H4 (cell line): ENCODE measurements at places on chromosomes 6 and 20. TPM values are rescaled to one million over a fixed set of nuclear protein-coding genes. Genes with fewer than 3 reads are reported as not detected.

DNA sequence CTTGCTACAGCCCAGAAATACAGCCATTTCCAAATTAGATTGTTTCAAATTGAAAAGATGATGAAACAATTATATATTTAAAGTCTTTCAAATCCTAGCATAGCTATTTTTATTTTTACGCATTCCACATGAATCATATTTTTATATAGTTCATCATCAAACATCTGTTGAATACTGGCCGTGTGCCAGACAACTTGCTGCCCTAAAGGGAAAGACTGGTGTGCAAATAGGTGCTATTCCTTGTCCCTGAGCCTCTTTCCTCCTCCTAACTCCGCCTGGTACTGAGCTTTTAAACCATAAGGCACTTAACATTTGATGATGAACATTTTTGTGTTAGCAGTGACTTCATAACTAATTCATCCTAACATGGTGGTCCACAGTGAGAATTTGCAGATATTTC, 18.7 kb upstream of the PLCG1 start:
- DNase-seq: no peak

The CFB gene
- 1.5 and 4.3 TPM in 2 replicates for total RNA-seq

The SLC4A11 gene
- total RNA-seq: 0.93 TPM in 1 of 2 replicates, not detected in the other

The C20orf204 gene
- 0.08 TPM in 1 of 2 replicates, not detected in the other for total RNA-seq

GRCh38 chr6:57216235-57217101, 5.6 kb downstream of the RAB23 start:
- peak; percentile 69 for DNase-seq

The DCDC2 gene
- total RNA-seq: 0.02 TPM in 1 of 2 replicates, not detected in the other

DNA sequence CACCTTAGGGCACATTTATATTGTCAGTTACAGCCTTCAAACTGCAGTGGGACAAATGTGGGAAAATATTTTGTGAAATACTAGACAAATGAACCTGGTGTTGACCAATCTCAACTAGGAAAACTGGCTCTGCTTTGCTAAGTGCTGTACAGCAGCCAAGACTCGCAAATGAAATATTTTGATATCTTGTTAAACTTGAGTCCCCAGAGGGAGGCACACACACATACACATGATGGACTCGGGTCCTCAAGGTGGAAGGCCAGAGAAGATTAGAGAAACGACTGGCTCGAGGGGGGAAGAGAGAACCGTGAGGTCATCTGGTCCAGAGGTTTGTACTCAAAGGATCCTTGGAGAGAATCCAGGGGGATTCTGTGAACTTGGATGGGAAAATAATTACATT, 67.3 kb upstream of the JAG1 start:
- DNase-seq: no peak

The ELOVL5 gene
- 102 and 131 TPM in 2 replicates for total RNA-seq

DNA sequence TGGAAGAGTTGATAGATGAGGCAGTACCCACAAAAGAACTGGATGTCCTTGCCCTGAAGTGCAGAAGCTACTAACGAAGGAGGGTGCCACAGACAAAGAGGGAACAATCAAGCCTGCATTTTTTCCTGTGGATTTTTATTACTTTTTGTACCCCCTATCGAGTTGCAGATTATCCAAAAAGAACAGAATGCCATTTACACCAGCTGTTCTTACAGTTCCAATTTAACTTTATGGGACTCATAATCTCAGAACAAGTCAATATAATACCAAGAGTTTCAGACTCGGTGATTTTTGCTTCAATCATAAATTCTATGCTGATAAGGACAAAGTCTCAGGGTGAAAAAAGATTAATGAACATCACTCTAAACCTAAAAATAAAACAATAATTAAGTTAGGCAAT, 4.0 kb upstream of the CNKSR3 start:
- no peak for DNase-seq

The APOM gene
- 0.91 and 1.1 TPM in 2 replicates for total RNA-seq

DNA sequence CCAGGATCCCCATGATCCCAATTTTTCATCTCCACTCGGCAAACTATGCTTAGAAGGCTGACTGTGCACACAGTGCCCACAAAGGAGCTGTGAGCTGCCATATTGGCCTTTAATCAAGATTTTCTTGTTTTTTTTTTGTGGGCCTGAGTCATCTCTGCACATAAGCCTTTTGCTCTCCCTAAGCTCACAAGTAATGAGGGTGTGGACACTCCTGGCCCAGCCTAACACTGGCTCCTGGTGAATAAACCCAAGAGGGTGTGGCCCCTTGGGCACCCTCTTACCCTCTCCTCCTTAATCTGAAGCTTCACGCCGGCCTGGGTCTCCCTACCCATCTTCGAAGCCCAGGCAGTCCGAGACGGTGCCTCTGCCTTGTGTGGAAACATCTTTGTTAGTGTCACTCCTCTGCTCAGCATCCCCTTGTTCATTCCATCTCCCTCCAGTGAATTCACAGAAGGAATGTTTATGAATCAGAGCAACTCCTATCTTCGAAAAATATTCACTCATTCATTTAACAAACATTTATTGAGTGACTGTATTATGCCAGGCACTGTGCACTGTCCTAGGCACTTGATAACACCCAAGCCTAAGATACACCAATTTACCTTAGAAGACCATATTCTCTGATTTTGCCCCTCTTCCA, 22.2 kb upstream of the MRPS10 start:
- DNase-seq: no peak
